ENCODE measurements at places on chromosomes 3 and 15.

GRCh38 chr15:63231706-63232105 lies 42.3 kb downstream of the RAB8B start:
- no peak for DNase-seq

GRCh38 chr3:79884354-79884753 lies 116.6 kb upstream of the ROBO1 start:
- DNase-seq: no peak

DNA sequence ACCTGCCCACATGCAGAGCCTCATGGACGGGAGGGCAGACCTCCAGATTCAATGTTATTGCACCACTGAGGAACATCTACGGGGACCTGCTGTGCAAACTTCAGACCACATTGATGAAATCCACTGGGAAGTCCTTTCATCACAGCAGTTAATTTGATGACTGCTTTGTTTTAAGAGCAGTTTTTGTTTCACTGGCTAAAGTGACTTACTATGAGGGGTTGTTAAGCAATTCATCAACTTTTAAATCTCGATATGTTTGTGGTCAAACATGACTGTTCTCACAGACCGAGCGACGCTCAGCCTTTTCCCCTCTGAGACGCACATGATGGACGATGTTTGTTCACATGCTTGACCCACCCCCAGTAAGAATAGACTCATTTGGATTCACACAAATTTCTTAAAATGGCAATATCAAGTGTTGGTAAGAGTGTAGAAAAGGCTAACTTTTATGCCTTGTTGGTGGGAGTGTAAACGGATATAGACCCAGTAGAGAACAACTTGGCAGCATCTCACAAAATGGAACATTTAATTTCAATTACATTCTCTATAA lies 35.9 kb upstream of the IREB2 start:
- DNase-seq: no peak

DNA sequence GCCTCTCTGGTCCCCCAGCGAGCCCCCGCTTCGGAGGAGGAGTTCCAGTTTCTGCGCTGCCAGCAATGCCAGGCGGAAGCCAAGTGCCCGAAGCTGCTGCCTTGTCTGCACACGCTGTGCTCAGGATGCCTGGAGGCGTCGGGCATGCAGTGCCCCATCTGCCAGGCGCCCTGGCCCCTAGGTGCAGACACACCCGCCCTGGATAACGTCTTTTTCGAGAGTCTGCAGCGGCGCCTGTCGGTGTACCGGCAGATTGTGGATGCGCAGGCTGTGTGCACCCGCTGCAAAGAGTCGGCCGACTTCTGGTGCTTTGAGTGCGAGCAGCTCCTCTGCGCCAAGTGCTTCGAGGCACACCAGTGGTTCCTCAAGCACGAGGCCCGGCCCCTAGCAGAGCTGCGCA lies 3.5 kb downstream of the PML start:
- DNase-seq: no peak
